ENCODE measurements at places on chromosomes 12 and 14.

DNA sequence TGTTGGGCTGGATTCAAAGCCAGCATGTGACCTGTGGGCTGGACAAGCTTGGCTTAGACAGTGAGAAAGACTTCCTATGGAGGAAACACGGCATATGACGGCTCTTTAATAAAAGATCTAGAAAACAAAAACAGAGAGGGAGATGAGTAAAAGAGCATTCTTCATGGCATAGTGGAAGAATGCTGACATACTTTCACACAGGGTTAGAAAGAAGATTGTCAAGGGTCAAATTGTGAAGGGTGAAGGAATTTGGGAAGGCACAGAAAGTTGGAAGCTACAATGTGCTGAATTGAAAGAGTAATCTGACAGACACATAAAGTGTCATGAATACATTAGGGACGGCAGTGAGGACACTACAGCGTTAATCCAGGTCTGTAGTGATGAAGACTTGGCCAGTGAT is 63.4 kb downstream of the GALNT4 start:
- no peak for DNase-seq

DNA sequence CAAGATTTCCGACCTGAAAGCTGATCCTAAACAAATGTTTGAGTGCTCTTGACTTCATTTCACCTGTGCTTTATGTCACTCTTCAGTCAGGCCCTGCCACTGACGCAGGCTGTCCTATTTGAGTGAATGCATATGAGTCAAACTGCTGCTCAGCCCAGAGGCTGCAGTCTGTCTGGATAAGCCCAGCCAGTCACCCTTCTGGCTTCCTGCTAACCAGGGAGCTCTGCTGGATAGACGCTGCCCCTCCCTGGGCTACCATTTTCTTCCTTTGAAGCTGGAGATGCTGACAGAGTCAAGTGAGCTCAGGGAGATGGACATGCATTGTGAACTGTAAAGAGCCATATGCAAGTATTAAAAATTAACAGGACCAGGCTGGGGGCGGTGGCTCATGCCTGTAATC is 5.1 kb upstream of the TUNAR start:
- DNase-seq = no peak

DNA sequence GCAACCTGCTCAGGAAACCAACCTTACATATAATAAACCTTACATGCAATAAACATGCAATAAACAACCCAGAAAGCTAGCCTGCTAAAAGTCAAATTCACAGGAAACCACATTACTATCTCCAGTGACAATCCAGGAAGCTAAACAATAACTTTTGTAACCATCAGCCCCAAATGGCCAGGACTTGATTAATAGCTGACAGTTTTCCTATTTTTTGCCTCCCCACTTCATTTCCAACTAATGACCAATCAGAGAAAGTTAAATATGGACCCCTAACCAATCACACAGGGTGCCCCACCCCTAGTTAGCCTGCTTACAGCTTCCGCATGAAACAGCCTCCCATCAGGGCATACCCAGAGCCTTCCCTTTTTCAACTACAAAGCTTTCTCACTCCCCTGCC is 152.2 kb upstream of the LMNTD1 start:
- DNase-seq = peak; percentile 22

DNA sequence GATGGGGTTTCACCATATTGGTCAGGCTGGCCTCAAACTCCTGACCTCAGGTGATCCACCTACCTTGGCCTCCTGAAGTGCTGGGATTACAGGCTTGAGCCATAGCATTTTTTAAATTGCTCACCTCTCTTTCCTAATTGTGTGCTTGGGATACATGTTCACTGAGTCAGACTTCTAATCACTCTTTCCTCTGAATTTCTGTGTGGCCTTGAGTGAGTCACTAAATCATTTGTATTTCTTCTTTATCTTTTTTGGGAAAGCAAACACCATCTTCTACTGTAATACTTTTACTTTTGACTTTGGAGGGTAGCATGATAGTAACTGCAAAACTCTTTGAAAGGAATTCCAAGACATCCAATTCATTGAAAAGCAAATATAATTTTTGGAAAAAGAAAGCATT is 60.8 kb downstream of the FLRT2 start:
- no peak for DNase-seq

GRCh38 chr14:100618763-100619320 is 31.6 kb upstream of the BEGAIN start:
- DNase-seq = no peak

GRCh38 chr14:69088586-69088985 is 64.3 kb downstream of the DCAF5 start:
- peak; percentile 62 for DNase-seq

DNA sequence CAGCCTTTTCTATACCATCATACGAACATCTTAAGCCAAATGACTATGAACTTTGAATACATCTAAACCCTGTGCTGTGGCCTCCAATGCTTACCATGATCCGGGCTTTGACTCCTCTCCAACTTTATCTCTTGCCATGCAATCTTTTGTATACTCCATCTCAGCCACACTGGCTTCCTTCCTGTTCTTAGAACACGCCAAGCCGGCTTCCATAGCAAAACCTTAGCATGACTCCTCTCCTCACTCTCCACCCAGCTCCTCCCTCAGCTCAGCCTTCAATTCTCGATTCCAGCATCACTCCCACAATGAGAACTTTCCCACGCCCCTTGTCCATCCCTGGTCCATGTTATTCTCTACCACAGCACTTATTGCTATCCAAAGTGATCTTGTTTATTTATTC is 228.3 kb downstream of the NTF3 start:
- DNase-seq = no peak

- DNase-seq = peak; percentile 17
These were observed 749.0 kb downstream of the MED13L start for GRCh38 chr12:115528466-115528865.

DNA sequence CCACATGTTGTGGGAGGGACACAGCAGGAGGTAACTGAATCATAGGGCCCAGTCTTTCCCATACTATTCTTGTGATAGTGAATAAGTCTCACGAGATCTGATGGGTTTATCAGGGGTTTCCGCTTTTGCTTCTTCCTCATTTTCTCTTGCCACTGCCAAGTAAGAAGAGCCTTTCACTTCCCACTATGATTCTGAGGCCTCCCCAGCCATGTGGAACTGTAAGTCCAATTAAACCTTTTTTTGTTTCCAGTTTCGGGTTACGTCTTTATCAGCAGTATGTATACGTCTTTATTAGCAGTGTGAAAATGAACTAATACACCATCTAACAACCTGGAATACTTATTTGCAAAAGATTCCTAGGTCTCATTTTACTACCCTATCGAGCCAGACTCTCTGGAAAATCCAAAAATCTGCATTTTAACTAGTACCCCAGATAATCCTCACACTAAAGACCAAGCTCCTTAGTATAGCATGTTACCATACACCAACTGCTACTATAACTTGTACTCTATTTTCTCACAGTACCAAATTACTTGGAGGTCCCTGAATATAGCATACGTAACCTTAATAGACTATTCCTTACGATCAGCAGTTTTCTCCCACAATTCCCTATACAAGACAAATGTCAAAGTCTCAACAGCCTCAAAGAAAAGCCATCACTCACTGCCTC is 11.5 kb downstream of the GTF2A1 start:
- DNase-seq = no peak

DNA sequence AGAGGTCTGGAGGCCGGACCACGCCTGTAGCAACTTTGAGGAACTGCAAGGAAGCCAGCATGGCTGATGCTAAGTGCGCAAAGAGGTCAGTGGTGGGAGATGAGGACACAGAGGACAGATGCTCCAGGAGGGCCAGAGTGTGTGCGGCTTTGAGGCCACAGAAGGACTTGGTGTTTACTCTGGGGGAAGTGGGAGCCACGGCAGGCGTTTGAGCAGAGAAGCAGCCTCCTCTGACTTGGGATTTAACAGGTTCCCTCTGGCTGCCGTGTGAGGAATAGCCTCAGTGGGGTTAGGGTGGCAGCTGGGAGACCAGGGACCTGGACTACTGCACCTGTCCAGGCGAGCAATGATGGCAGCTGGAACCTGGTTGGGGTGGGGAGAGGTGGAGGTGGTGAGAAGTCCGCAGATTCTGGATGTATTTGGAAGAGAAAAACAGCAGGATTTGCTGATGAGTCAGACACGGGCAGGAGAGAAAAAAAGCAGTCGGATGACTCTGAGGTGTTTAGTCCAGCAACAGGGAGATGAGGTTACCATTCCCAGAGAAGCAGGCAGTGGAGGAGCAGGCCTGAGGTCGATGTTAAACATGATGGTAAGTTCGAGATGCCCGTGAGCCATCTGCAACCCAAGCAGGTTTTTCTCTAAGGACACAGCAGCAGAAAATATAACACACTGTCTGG is 143.5 kb downstream of the SCARB1 start:
- peak; percentile 91 for DNase-seq

DNA sequence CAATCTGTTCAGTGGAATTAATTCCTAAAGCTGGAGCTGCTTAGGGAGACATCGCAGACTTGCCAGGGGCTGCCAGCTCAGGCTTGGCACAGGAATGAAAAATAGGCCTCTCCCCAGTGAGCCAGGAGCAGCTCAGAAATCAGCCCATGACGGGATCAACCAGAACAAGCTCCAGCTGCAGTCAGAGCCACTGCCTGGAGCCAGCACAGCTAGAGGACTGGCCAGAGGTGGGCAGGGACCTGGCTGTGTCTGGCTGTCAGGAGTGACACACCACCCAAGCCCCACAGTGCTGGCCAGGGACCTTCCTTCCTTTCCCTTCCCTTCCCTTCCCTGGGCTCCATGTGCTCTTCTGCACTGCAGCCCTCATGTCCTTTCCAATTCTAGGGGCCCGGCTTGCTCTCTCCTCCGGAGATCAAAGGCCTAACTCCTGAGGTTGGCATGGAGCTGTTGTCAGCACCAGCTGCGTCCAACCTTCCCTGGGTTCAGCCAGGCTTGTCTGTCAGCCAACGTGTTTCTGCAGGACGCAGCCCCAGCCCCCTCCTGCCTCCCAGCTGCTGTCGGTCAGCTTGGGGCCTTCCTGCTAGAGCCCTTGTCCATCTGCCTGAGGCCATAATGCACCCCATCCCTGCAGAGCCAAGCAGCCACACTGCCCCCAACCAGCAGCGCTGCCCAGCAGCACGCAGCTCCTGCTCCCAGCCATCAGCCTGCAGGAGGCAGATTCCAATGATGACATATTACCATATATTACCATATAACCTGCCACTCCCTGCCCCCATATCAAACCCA is 149.3 kb downstream of the CALM1 start:
- DNase-seq = no peak

All from M059J (cell line).